ENCODE measurements at places on chromosomes 12 and 14.

DNA sequence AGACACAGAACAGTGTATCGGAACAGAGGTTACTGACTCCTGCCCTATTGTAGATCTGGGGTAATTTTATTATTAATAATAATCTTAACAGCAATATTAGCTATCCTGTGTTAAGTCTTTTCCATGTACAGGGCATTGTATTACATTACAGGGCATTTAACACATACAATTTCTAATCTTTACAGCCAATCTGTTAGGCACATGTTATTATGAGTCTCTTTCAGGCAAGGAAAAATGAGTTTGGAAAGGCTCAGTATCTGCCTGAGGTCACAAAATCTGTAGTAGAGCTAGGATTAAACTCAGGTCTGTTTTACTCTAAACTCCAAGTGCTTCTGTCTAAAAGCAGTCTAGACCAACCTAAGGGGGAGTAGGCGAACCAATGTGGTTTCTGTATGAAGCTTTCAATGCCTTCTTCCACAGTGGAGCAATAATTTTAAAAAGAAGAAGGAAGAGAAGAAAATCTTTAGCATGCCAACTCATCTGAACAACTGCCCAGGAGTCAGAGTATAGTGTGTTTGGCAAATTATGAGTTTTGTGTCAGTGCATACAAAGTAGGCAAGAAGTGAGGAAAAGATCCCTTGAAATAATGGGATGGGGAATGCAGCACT is 192.6 kb downstream of the CHST11 start:
- DNase-seq, result no peak

- DNase-seq, result no peak
Measured at GRCh38 chr12:95836630-95837239, 22.0 kb upstream of the SNRPF start.

DNA sequence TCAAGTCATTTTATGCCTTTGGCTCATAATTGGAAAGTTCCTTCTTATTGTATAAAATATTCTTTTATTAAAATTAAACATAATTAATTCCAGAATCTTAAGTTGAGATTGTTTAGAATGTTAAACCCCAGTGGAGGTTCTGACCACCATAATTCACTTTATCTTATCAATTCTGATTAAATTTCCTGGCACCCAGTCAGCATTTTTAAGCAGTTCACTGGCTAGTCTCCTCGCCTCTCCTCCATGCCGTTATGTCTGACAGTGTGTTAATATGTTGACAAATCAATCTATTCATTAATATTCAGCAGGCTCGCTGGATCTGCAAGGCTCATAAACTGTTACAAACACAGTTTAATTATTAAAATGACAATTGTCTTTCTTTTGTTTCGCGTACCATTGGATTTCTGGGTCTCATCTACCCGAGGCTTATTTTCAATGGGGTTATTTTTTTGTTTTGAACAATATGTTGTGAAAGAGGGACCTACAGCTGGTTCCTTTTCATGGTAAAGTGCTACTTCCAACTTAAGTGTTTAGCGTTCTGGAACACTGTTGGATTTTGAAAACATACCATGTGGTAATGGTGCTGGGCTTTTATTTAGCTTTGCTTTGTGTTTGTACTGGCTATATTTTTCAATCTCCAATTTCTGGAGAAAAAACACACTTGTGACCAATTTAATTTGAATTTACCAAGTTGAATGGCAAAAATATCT is 339.7 kb downstream of the PRKD1 start:
- no peak for DNase-seq

DNA sequence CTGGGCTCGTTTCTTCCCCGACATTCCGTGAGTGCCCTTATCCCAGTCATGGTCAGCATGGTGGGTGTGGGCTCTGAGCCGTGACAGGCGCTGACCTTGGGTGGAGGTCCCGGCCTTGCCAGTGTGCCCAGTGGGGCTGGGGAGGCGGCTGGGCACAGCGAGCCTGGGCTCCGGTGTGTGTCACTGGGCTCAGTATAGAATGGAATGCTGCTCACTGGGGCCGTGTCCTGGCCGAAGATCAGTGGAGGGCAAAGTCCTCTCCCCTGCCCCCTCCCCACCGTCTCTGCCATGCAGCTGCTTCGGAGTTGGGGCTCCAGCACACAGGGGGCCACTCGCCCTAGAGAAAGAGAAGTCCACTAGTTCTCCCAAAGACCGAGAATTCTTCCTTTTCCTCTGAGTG is 164.4 kb downstream of the TSPAN9 start:
- DNase-seq, result no peak

GRCh38 chr12:63103494-63104131 is 47.4 kb downstream of the AVPR1A start:
- no peak for DNase-seq

DNA sequence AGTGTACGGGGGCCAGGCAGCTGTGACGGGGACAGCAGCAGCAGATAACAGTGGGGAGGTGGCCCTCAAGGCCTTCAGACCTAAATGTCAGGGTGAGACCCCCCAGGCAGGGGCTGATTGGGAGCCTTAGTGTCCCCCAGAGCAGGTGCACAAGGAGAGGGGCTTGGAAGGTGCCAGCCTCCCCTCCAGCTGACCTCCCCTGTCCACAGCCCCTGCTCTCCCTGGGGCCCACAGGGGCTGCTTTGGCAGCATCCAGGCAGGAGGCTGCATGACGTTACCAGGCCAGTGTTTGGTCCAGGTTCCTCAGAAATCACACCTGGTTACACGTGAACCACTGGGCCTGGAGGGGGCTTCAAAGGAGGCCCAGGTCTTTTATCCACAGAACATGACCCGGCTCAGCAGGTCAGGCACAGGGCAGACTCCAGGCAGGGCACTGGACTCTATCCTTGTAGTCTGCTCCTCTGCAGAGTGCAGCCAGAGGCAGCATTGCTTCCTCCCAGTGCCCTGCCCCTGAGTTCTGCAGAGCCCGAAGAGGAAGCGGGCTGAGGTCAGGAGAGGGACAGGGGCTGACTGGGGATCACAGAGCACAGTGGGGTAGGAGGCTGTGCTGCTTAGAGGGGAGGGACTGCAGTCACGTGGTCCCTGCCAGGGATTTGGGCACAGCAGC is 2.6 kb upstream of the TRMT61A start:
- DNase-seq, result no peak

DNA sequence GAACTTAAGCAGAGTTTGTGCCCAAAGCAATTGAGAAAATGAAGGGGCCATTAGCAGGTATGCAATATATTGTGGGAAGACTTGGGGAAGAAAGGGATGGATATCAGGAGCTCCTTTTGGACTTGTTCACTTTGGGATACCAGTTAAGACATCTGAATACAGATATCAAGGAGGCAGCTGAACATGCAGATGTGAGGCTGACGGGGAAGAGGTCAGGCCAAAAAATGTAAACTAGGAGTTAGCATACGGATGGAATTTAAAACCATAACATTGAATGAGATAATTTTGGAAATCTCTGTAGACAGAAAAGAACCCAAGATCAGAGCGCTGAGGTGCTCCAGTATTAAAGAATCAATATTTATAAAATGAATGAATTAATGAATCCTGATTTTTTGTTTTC is 53.4 kb downstream of the OSBPL8 start:
- DNase-seq, result no peak

- DNase-seq, result no peak
Measured at GRCh38 chr14:93712838-93713724, 75.2 kb downstream of the PRIMA1 start.

DNA sequence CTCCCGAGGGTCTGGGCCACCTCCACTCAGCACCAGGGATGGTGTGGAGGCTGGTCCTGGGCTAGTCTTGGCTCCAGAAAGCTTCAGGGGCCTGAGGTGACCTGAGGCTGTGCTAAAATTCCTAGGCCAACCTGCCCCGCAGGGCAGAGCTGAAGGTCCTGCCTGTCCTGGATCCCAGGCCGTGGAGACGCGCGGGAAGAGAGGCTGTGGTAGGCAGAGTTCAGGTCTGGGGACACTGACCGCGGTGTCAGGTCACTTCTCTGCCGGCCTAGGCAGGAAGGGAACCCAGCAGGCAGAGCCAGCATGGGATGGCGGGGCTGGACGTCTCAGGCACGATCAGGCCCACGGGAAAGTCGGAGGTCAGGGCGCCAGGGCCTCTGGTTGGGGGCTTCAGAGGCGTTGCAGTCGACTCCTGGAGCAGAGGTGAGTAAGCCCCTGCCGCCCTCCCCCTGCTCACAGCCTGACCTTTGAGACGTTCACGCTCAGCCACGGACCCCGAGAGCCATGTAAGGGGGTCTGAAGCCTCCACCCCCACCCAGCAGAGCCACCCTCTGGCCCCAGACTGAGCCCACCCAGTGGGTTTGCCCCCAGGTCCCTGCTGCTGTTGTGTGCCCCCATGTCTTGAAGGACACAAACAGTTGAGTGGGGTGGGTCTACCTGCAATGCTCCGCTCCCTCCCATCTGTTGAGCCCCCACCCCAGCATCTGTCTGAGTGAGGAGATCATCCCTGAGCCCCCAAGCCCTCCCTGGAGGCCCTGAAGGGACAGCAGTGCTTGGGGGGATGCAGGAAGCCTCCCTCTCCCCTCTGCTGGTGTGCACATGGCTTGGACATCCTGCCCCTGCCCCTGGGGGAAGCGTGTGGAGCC is 142.7 kb downstream of the KIF26A start:
- no peak for DNase-seq

DNA sequence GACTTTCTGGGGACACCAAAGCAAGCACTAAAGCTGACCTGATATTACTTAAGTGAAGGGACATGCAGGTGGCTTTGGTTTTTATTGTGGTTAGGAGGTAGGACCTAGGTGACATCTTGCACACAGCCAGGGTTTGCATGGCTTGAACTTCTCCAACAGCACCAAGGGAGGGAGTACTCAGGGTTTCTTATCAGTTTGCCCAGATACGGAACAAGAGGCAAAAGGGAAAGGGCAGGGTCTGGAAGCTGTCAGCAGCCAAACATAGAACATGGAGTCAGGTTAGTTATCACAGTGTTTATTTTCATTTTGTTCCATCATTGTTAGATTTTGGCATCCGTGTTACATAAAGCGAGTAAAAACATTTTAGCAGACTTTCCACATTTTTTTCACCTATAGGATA is 186.3 kb upstream of the CLEC14A start:
- no peak for DNase-seq

DNA sequence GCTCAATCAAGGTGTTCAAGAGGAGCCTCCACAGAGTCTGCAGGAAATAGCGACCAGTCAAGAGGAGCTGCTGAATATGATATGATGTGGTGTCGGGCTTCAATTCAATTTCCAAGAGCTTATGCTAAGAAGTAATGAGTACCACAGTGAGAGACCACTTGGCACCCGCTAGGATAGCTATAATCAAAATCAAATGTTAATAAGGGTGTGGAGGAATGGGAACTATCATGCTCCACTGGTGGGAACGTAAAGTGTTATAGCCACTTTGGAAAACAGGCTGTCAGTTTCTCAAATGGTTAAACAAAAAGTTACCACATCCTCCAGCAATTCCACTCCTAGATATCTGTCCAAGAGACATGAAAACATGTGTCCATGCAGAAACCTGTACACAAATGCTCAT is 6.7 kb downstream of the POLR3B start:
- no peak for DNase-seq
